DMS79 treated with DMSO at 0.1 percent for 48 hours (cell line): ENCODE measurements at places on chromosomes 5 and 9.

DNA sequence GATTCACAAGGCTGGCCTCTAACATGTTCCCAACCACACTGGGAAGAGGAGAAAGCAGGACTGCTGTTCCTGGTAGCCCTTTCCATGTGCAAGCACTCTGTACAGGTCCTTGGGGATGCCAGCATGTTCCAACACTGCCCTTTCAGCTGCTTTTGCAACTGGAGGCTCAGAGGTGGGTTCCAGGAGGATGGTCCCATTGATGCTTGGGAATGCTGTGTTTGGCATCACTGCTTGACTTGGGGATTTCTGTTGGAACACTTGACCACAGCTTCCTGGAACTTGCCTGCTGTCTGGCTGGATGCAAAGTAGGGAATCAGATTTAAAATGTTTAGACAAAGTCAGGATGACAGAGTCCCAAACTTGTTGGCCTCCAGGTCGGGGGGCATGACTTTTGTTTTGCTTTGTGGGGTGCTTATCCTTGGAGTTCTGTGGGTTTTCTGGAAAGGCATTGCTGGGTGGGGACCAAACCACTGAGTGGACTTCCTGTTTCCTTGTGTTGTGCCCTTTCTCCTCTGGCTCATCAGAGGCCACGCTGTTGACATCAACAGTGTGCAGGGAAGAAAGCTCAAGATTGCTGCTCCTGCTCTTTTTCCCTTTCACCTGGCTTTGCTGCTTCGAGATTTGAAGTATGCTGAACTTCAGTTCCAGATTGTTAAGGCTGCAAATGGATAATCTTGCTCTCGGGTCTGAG lies 148.5 kb upstream of the RPS23 start:
- DNase-seq: no peak

- DNase-seq: no peak
These were observed 25.6 kb downstream of the C9orf50 start for GRCh38 chr9:129595311-129595741.

GRCh38 chr5:88845081-88845697 lies 37.8 kb downstream of the MEF2C start:
- DNase-seq: no peak

DNA sequence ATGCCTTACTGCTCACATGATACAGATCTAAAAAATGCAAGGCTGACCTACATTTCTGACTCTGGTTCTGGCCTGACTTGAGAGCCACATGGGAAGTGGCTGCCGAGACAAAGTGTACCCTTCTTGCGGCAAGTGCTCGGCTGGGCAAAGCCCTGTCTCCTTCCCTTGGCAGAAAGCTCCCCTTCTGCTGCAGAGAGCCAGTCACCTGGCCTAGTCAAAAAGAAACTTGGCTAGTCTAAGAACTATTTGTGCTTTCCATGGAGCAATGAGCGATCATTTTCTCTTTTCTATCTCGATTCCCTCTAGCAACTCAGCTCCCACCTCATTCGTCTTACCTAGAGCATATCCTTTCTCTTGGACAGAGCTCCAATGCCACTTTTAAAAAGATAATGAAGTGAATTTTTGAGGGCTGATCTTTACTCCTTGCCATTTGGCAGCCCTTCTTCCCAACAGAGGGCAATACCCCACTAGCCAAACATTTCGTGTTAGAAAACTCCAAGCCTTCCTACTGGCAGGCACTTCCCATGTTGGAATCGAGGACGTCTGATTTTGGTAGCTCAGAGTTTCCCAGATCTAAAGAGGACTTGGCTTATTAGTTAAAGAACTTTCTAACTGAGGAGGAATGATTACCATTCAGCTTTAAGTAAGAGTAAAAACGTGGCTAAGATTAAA lies 108.1 kb upstream of the PRRC1 start:
- no peak for DNase-seq

DNA sequence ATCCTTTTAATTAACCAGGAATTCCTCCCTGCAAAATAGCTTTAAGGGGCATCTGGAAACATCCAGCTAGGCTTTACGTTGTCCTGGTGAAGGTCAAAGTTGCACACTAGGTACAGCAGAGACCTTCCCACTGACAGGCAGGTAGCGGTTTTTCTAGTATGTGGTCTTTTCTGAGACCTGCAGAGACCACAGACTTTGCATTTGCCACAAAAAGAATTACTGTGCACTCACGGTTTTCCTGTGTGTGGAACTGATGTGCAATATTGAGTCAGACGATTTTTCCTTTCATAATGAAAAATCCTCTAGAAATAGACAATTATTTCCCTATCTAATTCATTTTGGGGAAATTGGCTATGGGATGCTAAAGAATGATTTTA lies 417.0 kb upstream of the ADAMTSL1 start:
- DNase-seq: no peak

DNA sequence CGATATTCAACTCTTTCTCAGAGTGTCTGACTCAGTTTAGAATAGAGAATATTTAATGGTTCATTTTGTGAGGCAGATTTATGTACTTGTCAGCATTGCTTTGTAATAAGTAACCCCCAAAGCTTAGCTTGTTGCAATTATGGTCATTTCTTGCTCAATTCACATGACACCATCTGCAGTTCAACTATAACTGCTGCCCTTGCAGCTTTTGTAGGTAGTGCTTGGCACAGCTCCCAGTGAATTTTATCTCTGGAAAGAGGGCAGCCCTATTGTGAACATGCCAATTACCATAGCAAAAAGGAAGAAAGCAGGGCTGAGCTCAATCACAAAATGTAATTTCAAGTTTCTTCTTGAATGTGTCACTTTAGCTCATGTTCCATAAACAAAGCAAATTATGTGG lies 1587.7 kb upstream of the ACO1 start:
- DNase-seq: no peak

DNA sequence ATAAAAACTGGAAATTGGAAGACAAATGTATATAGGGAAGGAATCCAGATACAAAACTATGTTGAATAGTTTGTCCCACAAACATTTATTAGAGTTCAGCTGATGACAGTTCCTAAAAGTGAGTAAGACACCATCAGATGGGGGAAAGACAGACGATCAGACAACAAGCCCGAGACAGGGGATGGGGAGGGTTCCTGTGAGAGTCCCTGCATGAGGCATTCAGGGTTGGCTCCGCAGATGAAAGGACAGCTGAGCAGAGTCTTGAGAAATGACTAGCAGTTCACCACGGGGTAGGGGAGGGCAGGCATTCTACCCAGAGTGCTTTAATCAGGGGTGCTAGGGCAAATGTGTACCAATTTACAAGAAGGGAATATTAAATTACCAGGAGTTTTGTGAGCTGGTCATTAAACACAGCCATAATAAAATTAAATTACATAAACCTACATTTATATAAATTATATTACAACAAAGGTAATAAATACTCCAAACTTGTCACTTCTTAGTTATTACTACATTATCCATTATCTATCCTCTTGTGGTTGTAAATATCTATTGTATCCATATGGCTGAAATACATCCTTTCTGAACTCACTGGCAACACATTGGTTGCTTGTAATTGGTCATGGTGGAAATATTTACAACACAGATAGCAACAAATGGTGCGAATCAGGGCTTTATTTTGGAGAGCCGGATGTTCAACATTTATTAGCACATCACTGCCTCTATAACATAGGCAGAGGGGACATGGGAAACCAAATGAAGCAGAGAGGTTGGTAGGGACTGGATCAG lies 27.8 kb downstream of the TNFSF15 start:
- no peak for DNase-seq
